EL (cell line): ENCODE measurements at places on chromosomes 3 and 15.
A peak's percentile ranks its signal among the peaks of the same experiment; 100 is the strongest.

- DNase-seq: peak; percentile 5
Observed at GRCh38 chr3:24069045-24069444, 124.0 kb downstream of the NR1D2 start.

GRCh38 chr3:177282119-177282655 lies 84.9 kb upstream of the TBL1XR1 start:
- DNase-seq: no peak

DNA sequence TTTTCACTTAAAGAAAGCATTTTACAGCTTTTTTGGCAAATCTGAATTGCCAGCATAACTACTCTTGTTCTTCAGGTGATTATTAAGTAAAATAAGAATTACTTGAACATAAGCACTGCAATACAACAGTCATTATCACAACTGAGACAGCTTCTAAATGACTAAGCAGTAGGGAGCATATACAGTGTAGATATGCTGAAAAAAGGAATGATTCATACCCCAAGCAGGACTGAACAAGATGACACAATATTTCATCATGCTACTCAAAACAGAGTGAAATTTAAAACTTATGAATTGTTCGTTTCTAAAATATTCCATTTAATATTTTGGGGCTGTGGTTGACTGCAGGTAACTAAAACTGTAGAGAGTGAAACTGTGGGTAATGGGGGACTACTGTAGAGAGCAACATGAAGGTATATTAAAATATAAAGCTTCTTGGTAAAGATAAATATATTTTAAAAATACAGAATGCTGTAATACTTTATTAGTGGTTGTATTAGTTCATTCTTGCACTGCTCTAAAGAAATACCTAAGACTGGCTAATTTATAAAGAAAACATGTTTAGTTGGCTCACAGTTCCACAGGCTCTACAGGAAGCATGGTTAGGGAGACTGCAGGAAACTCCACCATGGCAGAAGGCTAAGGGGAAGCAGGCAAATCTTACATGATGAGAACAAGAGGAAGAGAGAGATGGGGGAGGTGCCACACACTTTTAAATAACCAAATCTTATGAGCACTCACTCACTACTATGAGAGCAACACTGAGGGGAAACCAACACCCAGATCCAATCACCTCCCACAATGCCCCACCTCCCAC lies 84.8 kb downstream of the DCLK3 start:
- DNase-seq: peak; percentile 82

- DNase-seq: peak; percentile 85
Observed at GRCh38 chr15:63186065-63186464, 3.3 kb upstream of the RAB8B start.

GRCh38 chr3:169456900-169457299 lies 206.6 kb downstream of the MECOM start:
- no peak for DNase-seq

- peak; percentile 83 for DNase-seq
Observed at GRCh38 chr15:37698679-37699078, 235.8 kb upstream of the TMCO5A start.

DNA sequence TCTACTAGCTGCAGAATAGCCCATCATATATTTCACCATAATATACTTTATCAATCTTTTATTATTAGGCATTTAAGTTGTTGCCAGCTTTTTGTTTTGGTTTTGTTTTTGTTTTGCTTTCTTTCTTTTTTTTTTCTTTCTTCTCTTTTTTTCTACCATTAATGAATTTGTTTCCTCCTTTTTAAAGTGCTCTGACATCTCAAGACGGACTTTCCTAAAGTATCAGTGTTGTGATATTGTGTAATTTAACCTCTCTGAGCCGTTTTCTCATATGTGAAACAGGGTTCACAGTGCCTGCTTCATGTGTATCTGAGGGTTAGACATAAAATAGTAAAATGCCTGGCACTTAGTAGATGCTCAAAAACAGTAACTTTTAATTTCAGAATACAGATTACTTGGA lies 109.5 kb upstream of the IL12A start:
- no peak for DNase-seq

DNA sequence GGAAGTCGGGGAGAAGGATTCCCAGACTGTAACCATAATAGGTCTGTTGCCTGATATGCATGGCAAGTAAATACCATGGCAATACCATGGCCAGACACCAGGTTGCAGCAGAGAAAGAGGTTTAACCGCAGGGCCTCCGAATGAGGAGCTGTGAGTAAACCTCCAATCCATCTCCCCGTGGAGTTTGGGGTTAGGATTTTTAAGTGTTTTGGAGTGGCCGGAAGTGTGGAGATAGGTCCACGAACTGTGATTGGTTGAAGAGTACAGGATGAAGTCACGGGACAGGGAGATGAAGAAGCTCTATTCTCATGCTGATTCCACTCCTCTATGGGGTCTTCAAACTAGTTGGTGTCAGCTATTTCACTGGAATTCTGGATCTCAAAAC lies 127.9 kb downstream of the ST8SIA2 start:
- DNase-seq: peak; percentile 49

DNA sequence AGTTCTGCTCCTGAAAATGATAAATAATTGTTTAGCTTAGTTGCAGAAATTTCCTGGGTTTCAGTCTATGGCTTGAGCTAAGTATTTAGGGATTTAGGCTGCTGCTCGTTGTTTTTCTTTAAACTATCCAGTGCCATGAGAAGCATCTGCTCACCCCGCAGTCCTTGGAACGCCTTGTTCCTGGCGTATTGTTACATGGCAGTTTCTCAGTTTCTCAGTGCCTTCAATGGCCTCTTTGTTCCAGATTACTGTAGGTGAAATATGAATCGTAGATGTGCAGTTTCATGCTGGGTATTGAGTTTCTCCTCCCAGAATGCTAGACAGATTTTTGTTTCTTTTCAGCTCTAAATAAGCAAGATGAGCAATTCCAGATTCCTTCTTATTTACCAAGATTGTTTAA lies 269.5 kb upstream of the GBE1 start:
- no peak for DNase-seq

- DNase-seq: peak; percentile 19
Observed at GRCh38 chr15:74127954-74128784, 2.2 kb upstream of the ISLR2 start.

- DNase-seq: no peak
Observed at GRCh38 chr15:42672444-42672843, 64.5 kb downstream of the CDAN1 start.

GRCh38 chr3:156788846-156789245 lies 37.3 kb upstream of the LEKR1 start:
- peak; percentile 44 for DNase-seq

GRCh38 chr3:126667631-126668449 lies 12.9 kb upstream of the TXNRD3 start:
- no peak for DNase-seq

DNA sequence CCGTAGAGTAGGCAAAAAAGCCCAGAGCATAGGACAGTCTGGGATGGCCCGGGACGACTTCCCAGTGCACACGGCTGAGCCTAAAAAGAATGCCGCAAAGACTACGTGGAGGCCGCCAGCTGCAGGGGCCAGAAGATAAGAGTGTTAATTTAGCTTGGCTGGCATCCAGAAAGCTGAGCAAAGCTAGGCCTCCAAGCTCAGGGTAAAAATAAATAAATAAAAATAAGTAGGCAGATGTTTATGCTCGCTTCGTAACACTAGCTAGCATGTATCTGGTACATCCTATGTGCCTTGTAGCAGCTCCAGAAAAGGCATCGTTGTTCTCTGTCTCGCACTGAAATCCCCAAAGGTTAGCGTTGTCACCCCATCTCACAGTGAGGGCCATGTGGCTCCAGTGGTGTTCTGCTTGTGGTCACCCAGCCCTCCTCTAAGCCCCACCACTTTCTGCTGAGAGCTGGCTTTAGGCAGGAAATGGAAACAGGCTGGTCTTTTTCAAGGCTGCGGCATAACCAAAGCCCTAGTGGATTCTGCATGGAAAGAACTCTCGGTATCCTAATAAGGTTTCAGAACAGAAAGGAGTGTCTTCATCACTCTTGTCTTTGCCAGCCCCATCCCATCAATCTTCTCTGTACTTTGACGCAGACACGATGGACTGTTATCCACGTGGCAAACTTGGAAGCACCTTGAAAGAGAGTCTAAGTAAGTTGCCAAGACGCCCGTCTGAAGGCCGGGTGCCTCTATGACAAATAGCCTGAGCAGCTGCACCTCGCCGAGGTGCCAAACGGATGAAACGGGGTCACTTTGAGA lies 58.1 kb upstream of the MEF2A start:
- peak; percentile 17 for DNase-seq

- peak; percentile 21 for DNase-seq
Observed at GRCh38 chr3:111369958-111370357, 172.0 kb upstream of the CD96 start.

- peak; percentile 56 for DNase-seq
Observed at GRCh38 chr3:120364821-120365220, 15.7 kb upstream of the LRRC58 start.

- no peak for DNase-seq
Observed at GRCh38 chr15:65413760-65414144, 9.0 kb downstream of the IGDCC4 start.

DNA sequence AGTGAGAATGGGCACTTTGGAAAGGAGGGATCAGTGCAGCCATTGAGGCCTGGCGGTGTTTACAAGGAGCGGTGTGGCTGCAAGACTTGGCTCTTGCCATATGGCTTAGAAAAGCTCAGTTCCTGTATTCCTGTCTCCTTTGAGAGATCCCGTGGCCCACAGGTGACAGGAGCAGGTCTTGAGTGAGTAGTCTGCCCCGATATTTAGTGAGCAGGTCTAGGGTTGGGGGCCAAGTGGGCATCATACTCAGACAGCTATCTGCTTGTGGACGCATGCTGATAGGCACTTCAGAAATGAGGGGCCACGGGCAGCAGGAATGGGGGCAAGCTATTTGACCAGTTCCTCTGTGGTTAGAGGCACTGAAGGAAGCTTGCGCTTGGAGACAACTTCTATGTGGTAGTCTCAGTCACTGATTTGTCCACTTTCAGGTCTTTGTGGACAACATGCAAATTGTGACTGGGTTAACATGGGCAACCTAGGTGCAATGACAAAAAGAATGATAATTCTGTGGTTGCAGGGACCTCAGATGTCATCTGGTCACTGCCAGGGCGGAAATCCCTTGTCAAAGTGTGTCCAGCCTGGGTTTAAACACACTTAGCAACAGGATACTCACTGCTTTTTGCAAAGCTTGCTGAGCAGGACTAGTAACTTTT lies 1.1 kb downstream of the TMED3 start:
- DNase-seq: no peak

DNA sequence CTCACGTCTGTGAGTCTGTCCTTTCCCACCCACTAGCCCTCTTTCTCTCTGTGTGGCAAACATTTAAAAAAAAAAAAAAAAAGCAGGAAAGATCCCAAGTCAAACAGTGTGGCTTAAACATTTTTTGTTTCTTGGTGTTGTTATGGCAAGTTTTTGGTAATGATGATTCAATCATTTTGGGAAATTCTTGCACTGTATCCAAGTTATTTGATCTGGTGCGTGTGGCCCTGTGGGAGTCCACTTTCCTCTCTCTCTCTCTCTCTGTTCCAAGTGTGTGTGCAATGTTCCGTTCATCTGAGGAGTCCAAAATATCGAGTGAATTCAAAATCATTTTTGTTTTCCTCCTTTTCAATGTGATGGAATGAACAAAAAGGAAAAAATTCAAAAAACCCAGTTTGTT lies 97.7 kb downstream of the GAP43 start:
- DNase-seq: no peak

- no peak for DNase-seq
Observed at GRCh38 chr3:180246688-180247195, 210.0 kb upstream of the PEX5L start.

GRCh38 chr15:80266113-80266512 lies 14.1 kb upstream of the CTXND1 start:
- no peak for DNase-seq

- no peak for DNase-seq
Observed at GRCh38 chr15:101262551-101262950, 10.7 kb upstream of the CHSY1 start.

DNA sequence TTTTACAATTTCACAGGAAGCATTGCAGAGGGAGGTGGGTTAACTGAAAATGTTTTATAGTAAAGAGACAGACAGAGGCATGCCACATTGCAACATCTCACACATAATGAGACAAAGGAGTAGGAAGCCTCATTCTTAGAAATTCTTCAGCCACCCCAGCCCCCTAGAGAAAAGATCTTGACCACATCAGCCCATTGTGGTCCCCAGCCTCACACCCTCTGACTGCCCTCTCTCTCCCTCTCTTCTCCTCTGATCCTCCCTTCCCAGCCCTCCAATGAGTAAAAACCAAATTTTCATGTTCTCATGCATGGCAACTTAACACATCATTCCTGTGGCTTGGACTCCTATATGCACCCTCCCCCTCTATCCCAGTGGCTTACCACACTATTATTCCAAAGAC lies 174.1 kb downstream of the UACA start:
- peak; percentile 77 for DNase-seq

GRCh38 chr3:64048631-64049061 lies 25.4 kb upstream of the PSMD6 start:
- DNase-seq: peak; percentile 21

- no peak for DNase-seq
Observed at GRCh38 chr3:188389711-188390342, 235.9 kb downstream of the LPP start.

DNA sequence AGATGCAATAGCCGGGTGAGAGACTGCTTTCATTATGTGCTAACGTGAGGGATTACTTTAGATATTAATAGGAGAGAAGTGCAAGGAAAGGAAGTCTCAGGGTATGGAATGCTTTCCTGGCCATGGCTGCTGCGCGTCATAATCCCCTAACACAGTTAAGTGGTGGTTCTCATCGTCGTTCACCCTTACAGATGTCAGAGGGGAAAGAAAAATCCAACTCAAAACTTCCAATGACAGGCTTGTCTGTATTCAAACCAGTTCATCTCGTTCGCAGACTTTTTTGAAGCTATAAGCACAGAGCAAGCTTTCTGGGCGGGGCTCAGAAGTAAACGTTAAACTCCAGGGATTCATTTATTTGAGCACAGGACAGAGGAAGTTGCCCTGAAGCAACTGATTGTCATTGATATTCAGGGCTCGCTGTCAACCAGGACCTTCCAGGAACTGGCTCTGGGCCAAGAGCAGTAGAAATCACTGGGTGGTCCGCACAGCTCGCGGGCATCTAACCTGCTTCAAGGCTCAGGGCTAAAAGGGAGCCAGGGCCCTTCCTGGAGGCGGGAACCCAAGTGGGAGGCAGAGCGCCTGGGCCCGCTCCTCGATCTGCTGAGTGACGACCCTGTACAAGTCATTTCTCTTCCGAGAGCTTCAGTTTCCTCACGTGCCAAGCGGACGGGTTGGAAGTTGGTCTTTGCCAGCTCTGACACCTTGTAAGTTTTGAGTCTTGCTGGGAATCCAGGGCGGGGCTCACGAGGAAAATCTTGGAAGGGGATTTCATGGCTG lies 1.1 kb upstream of the LPP start:
- peak; percentile 67 for DNase-seq

GRCh38 chr15:87741350-87741749 lies 515.2 kb downstream of the NTRK3 start:
- DNase-seq: no peak

DNA sequence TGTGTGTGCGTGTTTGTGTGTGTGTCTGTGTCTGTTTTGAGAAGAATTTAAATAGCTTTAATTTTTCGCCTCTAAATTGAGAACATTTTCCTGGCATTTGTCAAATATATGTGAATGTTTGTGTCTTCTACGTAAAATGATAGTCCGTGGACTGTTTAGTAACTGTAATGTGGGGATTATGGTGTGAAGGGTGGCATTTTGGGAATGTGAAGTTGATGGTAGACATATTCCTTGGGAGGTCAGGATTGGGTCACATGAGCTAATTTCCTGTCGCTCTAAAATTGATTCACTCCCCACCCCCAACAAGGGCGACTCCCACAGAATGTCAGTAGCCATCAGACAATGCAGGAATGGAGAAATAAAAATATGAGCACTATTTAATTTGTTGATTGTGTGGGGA lies 107.3 kb downstream of the ITPR1 start:
- no peak for DNase-seq
